Breast epithelium (tissue), 4 donors: ENCODE measurements at places on chromosomes 1 and 21. TPM values are rescaled to one million over a fixed set of nuclear protein-coding genes. Genes with fewer than 3 reads are reported as not detected.
A peak's percentile ranks its signal among the peaks of the same experiment; 100 is the strongest.

DNA sequence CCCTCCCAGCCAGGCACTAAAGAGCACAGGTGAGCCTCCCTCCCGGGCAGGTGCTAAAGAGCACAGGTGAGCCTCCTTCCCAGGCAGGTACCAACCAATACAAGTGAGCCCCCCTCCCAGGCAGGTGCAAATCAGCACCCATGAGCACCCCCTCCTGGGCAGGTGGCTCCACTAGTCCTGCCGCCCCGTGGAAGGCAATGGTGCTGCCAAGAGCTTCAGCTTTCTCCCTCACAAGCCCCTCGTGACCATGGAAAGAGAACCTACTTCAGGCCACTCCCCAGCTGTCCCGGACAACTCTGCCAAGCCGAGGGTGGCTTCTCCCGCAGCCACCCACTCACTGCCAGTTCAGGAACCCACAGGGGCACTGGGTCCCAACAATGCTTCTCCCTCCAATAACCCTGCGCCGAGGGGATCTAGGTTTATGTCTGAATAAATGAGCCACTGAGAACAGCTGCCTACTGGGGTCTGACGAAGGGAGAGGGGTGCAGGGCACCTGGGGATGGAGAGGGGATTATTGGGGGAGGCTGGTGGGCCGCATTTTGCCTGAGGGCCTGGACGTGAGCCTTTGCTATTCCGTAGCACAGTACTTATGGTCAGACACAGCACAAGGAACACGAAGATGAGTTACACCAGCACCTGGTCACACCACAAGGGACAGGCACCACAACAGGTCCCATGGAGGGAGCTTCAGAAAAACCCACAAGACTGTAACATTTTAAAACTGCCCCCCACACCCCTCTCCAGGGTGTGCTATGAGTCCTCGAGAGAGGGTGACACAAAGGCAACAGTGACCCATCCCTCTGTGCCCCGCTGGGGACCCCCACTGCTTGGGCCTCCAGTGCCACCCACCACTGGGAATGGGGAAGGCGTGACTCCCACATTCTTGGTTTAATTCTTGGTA is 46.3 kb downstream of the PRDM15 start:
- DNase-seq: no peak

- DNase-seq: no peak
Measured at GRCh38 chr1:8047686-8048445, 21.8 kb upstream of the ERRFI1 start.

DNA sequence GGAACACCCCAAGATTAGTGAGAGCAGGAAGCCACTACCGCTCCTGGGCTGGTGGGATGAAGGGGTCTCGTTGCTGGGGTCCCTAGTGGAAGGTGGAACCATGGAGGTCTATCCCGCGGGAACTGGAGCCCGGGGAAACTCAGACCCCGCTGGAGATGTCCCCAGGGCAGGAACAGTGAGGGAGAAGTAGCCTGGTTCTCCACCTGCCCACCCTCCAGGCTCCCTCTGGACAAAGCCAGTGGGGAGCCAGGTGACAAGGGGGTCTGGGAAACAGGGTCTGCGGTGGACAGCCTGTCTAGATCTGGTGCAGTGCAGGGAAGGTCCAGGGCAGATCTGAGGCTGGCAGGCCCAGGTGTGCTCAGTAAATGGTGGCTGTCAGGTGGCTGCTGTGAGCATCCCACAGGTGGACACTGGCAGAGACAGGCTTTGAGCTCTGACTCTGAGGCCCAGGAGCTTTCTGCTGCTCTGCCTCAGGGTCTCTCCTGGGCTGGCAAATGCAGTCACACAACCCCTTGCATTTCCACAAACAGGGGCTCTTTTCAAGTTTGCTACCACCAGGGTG is 88.0 kb upstream of the TLR5 start:
- no peak for DNase-seq

- DNase-seq: no peak
Measured at GRCh38 chr1:70314706-70315304, 39.7 kb downstream of the ANKRD13C start.

Gene GFI1
- 1.5 TPM for total RNA-seq

Gene HHAT
- total RNA-seq: 3.8 TPM

Gene KRTAP13-1
- not detected for total RNA-seq

Gene RAB25
- 68.6 TPM for total RNA-seq

DNA sequence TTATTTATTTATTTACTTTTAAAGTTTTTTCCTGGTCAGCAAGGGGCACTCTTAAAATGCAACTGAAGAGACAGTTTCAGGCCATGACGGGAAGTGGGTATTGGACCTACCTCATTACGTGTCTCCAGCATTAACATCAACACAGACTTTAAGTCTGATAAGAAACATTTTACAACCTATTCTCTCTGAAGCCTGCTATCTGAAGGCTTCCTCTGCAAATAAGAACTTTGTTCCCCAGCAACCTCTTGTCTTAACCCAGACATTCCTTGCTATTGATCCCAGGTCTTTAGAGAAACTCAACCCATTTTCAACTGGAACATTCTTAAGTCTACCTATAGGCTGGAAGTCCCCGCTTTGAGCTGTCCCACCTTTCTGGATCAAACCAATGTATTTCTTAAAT is 258.3 kb upstream of the TMPRSS15 start:
- DNase-seq: no peak

- DNase-seq: peak; percentile 20
Measured at GRCh38 chr1:247332215-247332622, 552 bp upstream of the ZNF496 start.

Gene PRKACB
- total RNA-seq: 31.3 TPM

Gene IFNAR1
- 30.2 TPM for total RNA-seq

GRCh38 chr1:243390162-243390791 is 134.4 kb downstream of the SDCCAG8 start:
- DNase-seq: no peak

DNA sequence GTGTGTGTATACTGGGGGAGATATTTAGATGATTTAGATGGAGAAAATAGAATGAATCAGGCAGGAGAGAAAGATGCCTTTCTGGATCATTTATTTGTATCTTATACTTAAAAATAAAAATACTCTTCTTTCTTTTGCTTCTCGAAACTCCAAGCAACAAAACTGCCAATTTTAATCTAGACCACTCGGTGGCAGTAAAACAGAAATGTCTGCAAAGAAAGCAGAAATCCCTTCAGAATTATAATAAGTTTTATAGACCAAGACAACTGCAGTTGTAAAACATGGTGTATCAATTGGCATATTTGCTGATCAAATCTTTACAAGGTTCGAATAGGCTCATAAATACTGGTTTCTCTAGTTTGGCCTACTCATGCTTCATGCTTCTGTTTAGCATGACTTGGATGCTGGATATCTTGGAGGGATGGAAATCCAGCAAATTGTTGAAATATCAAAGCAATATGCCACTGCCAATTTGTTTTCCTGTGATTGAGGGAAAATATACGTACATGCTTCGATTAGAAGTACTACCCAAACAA is 15.1 kb upstream of the C1orf87 start:
- DNase-seq: no peak

- no peak for DNase-seq
Measured at GRCh38 chr1:182317611-182318161, 73.9 kb downstream of the GLUL start.

Gene CACNA1S
- not detected for total RNA-seq

- no peak for DNase-seq
Measured at GRCh38 chr1:40820911-40821693, 37.5 kb downstream of the KCNQ4 start.

- no peak for DNase-seq
Measured at GRCh38 chr1:199044191-199044590, 405.4 kb downstream of the PTPRC start.

- DNase-seq: no peak
Measured at GRCh38 chr1:154270833-154271232, 1.6 kb upstream of the HAX1 start.

GRCh38 chr1:151993084-151993733 is 450 bp downstream of the S100A10 start:
- no peak for DNase-seq

Gene TNFAIP8L2
- total RNA-seq: 6.9 TPM

GRCh38 chr1:55886856-55887712 is 671.9 kb upstream of the USP24 start:
- DNase-seq: no peak

Gene TRIM63
- 2.2 TPM for total RNA-seq

Gene HSD3B1
- not detected for total RNA-seq

GRCh38 chr1:12032161-12032621 is 12.9 kb downstream of the MIIP start:
- DNase-seq: no peak

DNA sequence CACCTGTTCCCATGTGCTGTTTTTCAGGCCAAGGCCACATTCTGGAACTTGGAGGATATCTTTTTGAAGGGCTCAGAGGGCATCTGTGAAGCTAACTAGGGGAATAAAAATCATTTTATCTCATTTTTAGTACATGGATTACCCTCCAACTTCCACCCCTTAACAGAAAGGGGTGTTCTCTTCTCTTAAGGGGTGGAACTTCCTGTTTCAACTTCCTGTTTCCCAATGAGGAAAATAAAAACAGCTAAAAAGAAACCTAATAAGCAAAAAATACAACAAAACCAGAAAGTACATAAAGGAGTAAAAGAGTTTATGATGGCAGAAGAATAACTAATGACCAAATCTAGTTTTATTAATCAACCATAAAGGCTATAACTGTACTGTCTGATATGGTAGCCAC is 24.8 kb upstream of the SLC22A15 start:
- DNase-seq: no peak

Gene SYT2
- total RNA-seq: under 0.01 TPM

DNA sequence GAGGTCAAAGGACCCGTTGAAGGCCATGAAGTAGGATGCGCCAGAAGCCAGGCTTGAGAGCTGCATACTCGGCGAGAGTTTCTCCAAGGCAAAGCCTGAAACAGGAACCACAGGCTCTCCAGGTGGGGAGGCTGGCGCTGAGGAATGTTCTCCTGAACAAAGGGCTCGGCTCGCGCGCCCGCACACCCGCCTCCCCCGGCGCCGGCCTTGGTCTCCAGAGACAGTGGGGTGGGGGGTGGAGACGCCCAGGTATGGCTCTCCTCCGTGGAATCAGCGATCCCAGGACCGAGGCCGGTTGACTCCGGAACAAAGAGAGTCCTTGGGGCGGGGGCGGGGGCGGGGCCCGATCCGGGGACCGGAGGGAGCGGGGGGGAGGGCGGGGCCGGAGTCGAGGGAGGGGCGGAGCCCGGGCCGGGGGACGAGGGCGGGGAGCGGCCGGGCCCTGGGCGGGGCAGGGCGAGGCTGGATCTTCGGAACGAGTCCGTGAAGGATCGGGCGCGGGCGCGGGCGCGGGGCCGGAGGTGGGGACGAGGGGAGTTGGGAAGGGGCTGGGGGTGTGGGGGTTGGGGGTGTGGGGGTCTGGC is 85.0 kb downstream of the NKAIN1 start:
- DNase-seq: peak; percentile 84

DNA sequence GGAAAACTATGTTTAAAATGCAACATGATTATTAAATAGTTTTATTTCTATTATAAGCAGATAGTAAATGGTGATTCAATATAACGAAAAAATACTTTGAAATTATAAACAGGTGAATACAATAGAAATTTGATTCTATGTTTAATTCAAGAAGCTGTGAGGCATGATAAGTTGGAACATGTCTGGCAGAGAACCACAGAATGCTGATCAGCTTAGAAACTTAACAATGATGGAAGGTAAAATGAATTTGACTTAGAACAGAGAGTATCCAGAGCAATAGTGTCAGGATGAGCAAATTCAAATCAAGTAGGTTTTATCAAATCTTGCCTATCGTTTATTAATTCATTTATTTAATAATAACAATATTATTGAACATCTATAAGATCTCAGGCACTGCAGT is 83.4 kb upstream of the ADGRL4 start:
- no peak for DNase-seq

DNA sequence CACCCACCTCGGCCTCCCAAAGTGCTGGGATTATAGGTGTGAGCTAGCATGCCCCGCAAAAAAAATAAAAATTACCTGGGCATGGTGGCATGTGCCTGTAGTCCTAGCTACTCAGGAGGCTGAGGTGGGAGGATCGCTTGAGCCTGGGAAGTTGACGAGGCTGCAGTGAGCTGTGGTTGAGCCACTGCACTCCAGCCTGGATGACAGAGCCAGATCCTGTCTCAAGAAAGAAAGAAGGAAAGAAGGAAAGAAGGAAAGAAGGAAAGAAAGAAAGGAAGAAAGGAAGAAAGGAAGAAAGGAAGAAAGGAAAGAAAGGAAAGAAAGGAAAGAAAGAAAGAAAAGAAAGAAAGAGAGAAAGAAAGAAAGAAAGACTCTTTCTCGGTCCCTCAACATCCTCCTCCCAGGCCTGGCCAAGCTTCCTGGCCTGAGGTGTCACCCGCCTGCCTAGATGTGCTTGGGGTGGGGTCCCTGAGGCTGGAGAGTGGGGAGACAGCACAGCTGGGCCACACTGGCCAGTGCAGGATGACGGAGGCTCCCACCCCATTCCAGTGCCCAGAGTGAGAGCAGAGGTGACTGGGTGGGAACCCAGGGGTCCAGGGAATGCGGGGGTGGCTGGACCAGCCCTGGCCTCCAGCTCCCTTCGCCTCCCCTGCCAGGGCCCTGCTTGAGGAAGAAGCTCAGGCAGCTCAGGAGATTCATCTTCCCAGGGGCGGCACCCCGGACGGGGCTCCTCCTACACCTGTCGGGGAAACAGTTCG is 10.2 kb upstream of the GNB1 start:
- no peak for DNase-seq

DNA sequence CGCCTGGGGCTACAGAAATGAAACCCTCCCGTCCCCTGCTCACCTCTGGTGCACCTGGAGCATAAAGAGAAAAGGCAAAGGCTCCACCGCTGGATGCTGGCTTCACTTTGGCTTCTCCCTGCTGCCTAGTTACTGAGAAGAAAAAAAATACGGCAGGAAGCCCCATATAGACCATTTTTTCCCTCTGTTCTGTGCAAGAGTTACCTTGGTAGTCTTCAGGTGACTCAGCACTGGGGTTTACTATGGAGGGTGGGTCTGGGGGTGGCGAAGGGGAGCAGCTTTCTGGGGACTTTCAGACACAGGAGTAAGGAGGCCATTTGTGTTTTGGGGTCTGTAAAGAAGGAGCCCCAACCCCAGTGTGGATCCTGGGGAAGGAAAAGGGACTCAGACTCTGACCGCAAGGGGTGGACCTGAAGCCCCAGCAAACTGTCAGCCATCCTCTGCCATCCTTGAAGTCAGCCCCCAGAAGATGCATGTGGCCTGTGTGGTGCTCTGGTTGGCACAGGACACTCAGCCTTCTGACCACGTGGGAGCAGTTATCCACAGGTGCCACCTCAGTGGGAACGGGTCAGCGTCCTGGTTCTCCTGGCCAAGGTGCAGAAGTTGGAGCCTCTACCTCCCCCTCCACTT is 25.9 kb upstream of the EPS8L3 start:
- no peak for DNase-seq
